Foreskin keratinocyte (primary cell): ENCODE measurements at places on chromosomes 2 and 18. TPM values are rescaled to one million over a fixed set of nuclear protein-coding genes. Genes with fewer than 3 reads are reported as not detected.

DNA sequence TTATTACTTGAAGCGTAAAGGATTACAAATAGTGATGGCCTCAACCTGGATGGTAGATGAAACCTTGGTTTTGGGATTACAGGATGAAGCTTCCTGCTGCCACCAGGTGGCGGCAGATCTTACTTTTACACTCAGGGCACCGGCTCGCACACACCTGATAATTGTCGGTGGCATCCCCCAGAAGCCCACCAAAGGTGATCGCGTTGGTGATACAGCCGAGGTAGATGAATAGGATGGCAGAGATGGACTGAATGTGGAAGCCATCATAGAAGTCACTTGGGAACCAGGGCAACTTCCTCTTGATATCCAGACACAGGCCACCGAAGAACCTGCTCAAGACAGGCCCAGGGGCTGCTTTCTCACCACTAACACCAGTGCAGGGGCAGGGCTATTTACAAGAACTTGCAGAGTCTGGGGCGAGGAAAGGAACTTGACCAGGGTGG lies 51.8 kb downstream of the MTHFD2 start:
- DNase-seq = no peak

GRCh38 chr2:15265889-15266288 lies 295.2 kb downstream of the NBAS start:
- no peak for DNase-seq

GRCh38 chr2:174442546-174443510 lies 44.0 kb downstream of the GPR155 start:
- peak; percentile 81 for DNase-seq

- DNase-seq = no peak
Observed at GRCh38 chr2:230592775-230593174, 119.9 kb upstream of the CAB39 start.

DNA sequence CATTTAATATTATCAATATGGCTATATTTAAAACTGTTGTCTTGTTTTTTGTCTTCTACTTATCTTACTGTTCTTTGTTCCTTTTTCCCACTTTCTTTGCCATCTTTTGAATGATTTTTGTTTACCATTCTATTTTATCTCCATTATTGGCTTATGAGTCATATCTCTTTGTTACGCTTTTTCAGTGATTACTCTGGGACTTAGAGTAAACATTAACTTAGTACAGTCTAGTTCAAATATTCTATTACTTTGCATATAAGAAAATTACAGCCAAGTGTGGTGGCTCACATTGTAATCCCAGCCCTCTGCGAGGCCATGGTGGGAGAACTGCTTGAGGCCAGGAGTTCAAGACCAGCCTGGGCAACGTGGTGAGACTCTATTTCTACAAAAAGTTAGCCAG lies 26.1 kb downstream of the ADCY3 start:
- no peak for DNase-seq

GRCh38 chr2:54456612-54457322 lies 640 bp downstream of the SPTBN1 start:
- peak; percentile 22 for DNase-seq

DNA sequence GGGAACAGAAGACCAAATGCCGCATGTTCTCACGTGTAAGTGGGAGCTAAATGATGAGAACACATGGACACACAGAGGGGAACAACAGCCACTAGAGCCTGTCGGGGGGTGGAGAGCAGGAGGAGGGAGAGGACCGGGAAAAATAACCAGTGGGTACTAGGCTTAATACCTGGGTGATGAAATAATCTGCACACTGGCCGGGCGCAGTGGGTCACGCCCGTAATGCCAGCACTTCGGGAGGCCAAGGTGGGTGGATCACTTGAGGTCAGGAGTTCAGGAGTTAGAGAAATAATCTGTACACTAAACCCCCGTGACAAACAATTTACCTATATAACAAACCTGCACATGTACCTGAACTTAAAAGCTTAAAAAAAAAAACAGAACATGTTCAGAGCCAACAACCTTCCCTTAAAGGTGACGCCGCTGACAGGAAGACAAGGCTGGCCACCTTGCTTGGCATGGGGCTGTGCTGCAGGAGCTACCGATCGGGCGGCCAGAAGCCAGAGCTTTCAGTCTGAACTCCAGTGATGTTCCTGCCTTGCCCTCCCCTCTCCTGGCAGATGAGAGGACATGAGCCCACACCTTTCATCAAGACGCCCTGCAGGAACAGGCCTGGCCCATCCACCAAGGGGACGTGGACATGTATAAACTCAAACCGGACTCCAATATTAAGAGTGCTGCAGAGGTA lies 11.2 kb downstream of the SLC66A2 start:
- no peak for DNase-seq

DNA sequence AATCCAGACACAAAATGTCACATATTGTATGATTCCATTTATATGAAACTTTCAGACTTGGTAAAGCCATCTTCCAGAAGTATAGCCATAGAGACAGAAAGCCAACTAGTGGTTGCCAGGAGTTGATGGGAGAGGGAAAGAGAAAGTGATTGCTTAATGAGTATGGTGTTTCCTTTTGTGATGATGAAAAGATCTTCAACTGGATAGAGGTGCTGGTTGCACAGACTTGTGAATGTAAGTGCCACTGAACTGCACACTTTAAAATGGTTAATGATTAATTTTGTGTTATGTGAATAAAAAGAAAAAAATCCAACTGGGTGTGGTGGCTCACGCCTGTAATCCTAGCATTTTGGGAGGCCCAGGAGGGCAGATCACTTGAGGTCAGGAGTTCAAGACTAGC lies 135.3 kb upstream of the SLC1A4 start:
- DNase-seq = no peak

GRCh38 chr18:34003687-34004086 lies 221.0 kb downstream of the NOL4 start:
- DNase-seq = no peak

DNA sequence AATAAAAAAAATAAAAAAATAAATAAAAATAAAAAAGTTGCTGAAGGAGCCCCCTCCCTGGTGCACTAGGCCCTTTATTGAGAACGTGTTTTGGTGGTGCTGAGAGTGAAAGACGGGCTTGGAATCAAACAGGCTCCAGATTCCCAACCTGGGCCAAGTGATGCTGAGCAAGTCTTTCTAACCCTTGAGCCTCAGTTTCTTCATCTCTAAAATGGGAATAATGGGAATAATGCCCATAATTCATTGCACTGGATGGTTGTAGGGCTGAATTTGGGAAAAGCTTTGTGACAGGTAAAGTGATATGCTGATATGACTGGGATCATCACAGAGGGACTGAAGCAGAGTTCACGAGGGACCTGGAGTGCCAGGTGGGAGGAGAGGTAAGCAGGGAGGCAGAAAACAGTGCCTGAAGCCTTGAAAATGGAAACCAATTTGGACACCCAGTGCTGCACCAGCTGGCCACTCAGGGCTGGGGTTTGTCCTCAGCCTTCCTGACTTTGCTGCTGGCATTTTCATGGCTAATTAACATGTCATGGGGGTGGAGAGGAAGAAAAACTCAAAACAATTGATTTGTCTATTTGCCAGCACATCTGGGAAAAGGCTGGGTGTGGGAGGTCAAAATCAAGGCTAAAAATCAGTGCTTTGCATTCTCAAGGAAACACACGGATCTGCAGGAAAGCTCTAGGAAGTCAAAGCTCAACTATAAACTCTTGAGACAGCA lies 241.3 kb downstream of the LOXHD1 start:
- no peak for DNase-seq

DNA sequence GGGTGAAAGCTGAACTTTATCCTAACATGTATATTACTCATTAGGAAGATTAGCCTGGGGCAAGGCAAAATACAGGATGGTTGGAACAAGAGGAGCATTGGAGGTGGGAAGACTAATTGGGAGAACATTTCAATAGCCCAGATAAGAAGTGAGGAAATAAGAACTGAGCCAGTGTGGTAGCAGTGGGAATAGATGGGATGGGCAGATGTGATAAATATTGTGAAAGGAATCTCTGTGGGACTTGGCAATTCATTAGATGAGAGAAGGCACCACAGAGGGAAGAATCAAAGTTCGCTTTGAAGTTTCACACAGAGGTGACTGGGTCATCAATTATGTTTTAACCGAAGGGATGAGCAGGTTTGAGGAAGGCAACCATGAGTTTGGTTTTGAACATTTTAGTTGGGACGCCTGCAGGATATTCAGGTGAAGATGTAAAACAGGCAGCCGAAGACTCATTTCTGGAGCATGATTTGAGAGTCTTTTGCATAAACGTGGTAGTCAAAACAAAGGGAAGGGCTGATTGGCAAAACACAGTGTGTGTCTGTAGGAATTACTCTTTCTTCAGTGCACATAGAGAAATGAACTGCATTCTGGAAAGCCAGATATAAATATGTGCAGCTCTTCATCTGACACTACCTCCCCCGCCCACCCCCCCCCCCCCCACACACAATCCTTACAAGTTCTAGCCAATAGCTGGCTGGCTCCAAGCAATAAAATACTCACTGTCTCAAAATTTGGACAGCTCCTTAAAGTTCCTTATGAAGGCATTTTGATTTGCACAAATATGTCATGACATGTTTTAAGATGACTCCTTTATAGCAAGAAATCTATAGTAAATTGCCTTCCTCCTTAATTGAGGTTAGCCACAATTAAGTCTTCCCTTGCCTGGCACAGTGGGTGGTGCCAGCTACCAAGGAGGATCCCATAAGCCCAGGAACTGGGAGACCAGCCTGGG lies 1.9 kb upstream of the SLC1A4 start:
- peak; percentile 56 for DNase-seq

GRCh38 chr2:8232871-8233270 lies 449.0 kb upstream of the ID2 start:
- no peak for DNase-seq

DNA sequence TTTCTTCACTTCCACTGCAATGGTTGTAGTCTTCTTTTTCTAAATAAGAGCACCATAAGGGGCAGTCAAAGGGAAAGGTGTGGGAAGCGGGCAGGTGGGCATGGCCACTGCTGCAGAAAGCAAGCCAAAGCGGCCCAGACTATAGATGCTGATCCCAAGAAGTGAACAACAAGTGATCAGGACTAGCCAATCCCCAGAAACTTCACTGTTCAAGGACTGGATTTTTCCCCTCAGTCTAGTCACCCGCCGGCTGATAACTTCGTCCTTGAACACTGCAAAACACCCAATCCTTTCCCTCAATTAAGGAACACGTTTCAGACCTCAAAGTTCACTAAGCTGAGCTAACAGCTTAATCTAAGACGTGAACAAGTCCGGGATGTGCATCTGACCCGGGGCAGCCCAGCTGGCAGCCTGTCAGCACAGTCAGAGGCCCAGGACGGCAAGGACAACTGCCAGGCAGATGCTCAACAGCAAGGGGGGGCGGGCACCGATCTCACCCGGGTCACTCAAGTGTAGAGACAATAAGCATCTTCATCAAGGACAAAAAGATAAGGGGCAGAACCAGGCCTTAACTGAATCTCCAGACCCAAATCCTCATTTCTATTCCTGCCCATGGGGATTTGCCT lies 59.8 kb downstream of the HDLBP start:
- no peak for DNase-seq

Gene GPR155
- total RNA-seq = 2.8 and 3.6 TPM in 2 replicates

Gene CLHC1
- 5.7 and 6.0 TPM in 2 replicates for total RNA-seq
